ENCODE measurements at places on chromosomes 4 and X.

GRCh38 chrX:132614297-132614696 lies 125.5 kb upstream of the MBNL3 start:
- DNase-seq = peak; percentile 15

DNA sequence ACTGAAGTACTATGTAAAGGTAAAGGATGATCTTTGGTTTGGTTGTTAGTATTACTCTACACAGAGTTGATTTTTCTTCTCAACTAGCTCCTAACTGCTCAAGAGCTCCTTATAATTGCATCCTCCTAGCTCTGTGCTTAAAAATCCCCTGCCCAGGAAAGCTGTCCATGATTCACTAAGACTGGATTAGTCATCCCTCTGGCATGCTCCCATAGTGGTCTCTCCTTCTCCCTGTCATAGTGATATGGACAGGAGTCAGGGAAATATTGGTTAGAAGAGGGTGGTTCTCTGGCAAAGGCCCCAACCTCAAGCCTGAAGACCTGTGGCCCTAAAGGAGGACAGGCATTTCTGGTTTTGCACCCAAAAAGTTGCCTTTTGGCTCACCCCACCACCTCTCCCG lies 242.3 kb upstream of the KCNIP4 start:
- no peak for DNase-seq

GRCh38 chr4:13294961-13295605 lies 189.1 kb downstream of the RAB28 start:
- no peak for DNase-seq

- DNase-seq = no peak
Observed at GRCh38 chr4:77023920-77024319, 51.9 kb downstream of the CCNI start.

DNA sequence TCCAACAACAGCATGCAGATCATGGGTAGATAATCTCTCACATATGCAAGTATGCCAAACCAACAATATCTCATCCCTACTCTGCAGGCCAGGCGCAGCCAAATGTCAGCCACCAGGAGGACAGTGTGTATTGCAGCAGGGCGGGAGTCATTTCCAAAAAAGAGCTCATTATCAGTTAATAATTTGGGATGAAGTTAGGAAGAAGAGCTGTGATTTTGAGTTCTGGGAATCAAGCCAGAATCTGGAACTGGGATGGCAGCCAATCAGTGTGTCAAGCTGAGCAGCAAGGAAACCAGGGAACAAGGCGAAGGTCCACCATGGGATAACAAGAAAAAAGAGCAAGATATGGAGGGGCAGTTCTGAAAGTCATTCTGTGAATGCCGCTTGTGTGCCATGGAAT lies 88.2 kb upstream of the CAMK2D start:
- DNase-seq = no peak

DNA sequence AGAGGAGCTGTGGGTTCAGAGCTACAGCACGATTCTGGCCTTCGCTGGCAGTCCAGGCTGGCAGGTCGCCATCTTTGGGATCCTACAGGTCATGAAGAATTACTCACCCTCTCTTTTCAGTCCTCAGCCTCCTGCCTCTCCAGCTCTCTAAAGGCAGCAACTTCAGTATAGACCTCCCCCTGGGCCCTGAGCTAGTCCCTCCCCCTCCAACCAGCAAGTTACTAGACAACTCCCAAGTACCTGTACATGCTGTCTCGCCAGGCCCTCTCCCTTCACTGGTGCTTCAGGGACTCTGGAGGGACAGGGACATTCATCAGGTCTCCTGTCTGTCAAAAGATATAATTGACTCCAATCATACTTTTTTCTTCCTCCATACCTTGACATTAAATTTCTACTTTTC lies at the start of gene GPR119:
GPR119 (minus strand) TSS at position 155 of the 400 bp plus-strand sequence. CDS start 227 bp downstream, outside the sequence.
- no peak for DNase-seq

DNA sequence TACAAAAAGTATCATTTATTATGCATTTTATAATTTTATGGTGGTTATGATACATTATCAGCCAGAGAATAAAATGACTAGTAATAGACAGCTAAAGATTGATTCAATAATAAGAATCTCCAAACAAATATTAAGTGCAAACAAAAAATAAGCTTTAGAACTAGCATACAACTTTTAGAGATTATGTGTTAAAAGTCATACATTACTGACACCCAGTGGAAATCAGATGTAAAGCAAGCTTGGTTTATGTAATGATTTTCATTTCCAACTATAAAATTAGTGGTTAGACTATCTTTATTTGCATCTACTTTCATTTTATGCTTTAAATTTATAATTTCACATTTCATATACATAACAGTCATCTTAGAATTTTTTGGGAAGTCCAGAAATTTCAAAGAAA lies 57.7 kb downstream of the IL13RA2 start:
- DNase-seq = no peak

GRCh38 chr4:94545296-94545695 lies 93.6 kb downstream of the PDLIM5 start:
- DNase-seq = no peak

DNA sequence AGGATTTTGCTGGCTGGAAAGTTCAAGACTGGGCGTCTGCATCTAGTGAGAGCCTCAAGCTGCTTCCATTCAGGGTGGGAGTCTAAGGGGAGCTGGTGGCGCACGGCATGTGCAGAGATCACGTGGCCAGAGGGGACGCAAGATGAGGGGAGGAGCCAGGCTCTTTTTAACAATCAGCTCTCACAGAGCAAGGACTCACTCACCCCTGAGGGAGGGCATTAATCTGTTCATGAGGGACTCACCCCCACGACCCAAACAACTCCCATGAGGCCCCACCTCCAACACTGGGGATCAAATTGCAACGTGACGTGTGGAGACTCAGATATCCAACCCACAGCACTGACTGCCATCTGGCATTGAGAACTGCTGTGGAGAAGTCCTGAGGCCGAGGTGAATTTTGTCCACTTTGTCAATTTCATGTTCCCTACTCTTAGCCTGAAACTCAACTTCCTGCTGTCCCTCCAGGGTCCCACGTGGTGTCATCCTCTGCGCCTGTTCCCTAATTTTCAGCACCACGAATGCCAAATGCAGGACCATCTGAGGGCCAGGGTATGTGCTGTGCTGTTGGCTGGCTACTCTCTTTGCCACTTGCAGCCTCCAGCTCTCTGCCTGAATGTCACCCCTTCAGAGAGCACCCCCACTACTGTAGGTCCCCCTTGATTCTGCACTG lies 5.6 kb downstream of the ZFP92 start:
- no peak for DNase-seq

- DNase-seq = no peak
Observed at GRCh38 chrX:17009856-17010625, 63.6 kb downstream of the REPS2 start.

DNA sequence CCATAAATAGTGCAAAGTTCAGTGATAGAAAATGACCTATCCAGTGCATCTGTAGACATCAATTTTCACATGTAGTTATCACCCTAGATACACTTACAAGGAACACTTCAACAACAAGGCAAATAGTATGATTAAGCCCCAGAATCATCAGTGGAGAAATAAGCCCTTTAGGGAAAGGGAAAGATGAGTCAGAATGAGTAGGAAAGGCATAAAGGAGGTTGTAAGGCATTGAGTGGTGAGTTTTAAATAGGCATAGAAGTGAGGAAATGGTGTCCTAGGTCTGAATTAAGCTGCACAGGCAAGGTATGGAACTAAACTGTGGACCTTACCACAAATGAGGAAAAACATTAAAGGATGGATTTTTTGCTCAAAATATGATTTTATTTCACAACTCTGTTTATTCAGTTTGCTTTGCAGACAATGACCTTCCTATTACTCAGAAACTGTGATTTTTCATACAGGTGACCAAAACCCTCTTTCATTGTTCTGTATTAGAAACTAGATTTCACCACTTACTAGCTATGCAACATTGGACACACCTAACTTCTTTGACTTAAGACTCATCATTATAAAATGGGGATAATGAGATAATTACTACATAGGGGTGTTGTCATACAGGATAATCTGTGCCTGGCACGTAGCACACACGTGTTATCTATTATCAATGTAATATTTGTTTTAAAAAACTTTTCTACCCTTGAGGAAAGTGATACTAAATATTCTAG lies 57.0 kb upstream of the MAP9 start:
- DNase-seq = no peak

GRCh38 chr4:29983890-29984289 lies 736.3 kb upstream of the PCDH7 start:
- no peak for DNase-seq

DNA sequence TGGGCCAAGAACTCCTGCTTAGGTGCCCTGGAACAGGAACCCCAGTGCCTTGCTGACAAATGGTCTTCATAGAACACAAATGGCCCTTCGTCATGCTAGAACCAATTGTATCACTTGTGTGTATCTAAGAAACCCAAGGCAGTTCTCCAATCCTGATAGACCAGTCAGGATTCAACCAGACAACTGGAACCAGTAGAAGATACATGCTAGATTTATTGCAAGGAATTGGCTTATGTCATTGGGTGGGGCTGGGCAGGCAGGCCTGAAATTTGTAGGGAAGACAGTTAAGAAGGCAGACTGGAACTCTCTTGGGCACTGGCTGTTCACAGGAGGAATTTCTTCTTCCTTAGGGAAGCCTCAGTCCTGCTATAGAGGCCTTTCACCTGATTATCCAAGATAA lies 17.0 kb upstream of the TBL1X start:
- no peak for DNase-seq

DNA sequence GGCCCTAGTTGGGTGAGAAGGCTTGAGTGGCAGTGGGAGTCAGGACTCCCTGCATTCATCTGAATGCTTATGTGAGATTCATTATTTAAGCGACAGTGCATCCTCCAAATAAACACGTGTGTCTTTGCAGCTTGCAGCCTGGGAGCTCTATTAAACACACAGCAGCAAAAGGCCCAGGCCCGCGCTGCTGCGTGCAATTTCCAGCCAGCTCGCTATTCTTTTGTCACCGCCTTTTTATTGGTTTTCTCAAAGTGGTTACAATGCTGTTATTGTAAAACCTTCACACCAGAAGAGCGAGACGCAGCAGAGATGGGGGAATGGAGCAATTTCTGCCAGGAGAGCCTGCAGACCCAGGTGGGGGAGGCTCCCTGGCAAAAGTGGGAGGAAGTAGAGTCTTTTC lies 252.5 kb downstream of the BCOR start:
- no peak for DNase-seq

- no peak for DNase-seq
Observed at GRCh38 chr4:7867701-7868435, 71.8 kb downstream of the AFAP1 start.

GRCh38 chr4:137640156-137640837 lies 108.0 kb upstream of the PCDH18 start:
- no peak for DNase-seq

DNA sequence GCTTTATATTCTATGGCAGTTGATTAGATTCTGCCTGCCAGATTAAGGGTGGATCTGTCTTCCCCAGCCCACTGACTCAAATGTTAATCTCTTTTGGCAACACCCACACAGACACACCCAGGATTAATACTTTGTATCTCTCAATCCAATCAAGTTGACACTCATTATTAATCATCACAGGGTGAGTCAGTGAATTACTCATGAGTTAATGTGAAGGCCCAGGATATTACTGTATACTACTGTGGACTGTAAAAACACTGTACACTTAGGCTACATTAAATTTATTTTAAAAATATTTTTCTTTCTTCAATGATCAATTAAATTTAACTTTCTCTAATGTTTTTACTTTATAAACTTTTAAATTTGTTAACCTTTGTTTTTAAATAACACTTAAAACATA lies 87.7 kb downstream of the NAP1L3 start:
- no peak for DNase-seq

- DNase-seq = no peak
Observed at GRCh38 chr4:182495031-182495430, 251.8 kb downstream of the TENM3 start.

GRCh38 chr4:161841759-161842158 lies 322.0 kb downstream of the FSTL5 start:
- DNase-seq = no peak

DNA sequence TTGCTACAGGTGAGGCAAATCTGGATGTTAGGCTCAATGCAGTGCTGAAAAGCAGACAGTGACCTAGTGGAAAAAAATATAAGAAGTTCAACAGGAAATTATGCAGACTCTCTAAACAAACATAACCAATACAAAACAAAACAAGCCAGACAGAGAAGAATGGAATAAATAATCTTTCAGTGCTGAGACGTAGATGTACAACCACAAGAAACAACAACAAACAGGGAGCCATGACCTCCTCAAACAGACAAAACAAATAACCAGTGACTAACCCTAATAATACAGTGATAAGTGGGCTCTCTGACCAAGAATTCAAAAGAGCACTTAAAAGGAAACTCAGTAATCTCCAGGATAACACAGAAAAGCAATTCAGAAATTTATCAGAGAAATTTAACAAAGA lies 239.3 kb downstream of the SLC39A8 start:
- DNase-seq = no peak

- no peak for DNase-seq
Observed at GRCh38 chr4:183314806-183315205, 5.3 kb downstream of the CLDN22 start.

DNA sequence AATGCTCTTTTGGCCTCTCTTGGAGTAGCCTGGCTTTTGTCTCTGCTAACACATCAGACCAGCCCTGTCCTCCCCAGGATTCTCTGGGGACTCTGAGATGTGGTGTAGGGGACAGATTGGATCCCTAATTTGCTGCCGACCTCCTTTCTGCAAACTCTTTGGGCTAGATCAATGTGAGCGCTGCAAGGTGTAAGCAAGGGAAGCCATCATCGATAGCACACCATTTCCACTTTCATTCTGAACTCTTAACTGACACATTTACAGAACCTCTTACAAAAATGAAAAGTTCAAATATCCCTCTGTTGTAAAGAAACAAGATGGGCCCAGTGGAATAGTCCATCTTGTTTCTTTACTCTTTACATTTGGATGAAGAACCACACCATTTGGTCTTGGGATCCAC lies 46.6 kb downstream of the PGRMC2 start:
- DNase-seq = no peak

DNA sequence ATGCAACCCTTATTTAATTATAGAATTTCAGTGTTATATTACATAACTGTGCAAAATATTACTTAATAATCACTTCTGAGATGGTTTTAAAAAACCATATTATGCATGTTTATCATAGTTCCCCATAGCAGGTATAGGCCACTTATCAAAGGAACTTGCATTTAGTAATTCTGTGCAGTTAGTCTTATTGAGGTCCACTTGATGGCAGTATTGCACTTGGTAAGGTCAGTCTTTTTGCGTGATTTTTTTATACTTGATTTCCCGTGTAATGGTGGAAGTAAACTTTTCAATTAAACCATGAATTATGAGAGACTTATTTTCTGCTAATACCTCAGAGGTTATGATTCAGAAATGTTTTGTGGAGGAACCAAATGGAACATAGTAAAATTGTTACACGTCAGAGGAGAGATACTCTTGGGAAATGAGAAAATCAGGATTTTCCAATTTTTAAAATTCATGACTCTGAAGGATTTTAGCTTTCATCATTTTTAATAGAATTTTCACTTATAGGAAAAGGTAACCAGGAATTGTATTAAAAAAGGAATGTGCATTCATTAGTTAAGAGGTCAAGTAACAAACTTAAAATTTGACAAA lies 230.0 kb downstream of the CCSER1 start:
- peak; percentile 29 for DNase-seq

GRCh38 chr4:173170182-173170778 lies 1.7 kb downstream of the GALNT7 start:
- DNase-seq = no peak
